SK-N-SH treated with all-trans-retinoic acid at 6 μM for 48 hours (cell line): ENCODE measurements at places on chromosomes 3 and 15.

- ATAC-seq = no peak
Measured at GRCh38 chr3:122167630-122168029, 15.8 kb upstream of the CASR start.

DNA sequence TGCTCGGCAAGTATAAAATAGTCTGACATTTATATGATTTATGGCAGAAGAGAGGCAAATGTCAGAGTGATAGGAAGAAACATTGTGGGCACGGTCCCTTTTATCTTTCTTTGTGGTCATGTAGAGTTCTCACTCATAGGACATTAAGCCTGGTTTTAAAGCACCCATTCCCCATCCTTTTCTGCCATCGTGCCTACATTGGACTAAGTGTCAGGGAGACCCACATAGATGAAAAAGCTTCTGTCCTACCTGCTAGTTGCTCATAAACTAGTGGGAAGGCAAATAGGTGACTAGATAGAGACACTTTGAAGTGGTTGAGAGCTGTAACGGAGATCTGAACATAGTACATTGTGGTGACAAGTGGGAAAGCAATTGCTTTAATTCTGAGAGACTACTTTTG lies 155.7 kb downstream of the B3GALNT1 start:
- no peak for ATAC-seq

DNA sequence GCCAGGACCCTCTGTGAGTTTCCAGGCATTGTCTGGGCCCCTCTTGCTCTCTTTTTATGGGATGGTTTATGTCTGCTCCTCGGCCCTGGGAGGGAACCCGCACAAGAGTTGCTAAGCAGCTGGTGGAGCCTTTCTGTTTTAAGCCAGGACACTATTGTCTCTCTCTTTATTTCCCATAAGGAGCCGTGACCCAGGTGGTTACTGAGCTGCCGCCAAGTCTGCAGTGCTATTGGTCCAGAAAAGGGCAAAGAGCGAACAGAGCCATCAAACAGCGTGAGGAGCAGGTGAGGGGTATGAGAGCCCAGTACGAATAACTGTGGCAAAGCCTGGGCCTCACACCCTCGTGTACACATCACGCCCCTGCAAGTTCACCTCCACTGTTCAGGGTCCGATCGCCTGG lies 280.2 kb downstream of the SHQ1 start:
- ATAC-seq = no peak

GRCh38 chr3:149977386-149977785 lies 6.7 kb upstream of the PFN2 start:
- peak; percentile 61 for ATAC-seq
